ENCODE measurements at places on chromosomes 2 and 18.
A peak's percentile ranks its signal among the peaks of the same experiment; 100 is the strongest.

GRCh38 chr18:37778417-37779165, 213.0 kb upstream of the CELF4 start:
- DNase-seq = no peak

- DNase-seq = no peak
These were observed 91.5 kb upstream of the PARD3B start for GRCh38 chr2:204453730-204454167.

- no peak for DNase-seq
These were observed 35.1 kb downstream of the DCDC2C start for GRCh38 chr2:3738454-3738853.

GRCh38 chr2:150346806-150347205, 140.7 kb downstream of the RND3 start:
- DNase-seq = no peak

GRCh38 chr2:83016343-83017110, 1442.6 kb downstream of the SUCLG1 start:
- DNase-seq = no peak

DNA sequence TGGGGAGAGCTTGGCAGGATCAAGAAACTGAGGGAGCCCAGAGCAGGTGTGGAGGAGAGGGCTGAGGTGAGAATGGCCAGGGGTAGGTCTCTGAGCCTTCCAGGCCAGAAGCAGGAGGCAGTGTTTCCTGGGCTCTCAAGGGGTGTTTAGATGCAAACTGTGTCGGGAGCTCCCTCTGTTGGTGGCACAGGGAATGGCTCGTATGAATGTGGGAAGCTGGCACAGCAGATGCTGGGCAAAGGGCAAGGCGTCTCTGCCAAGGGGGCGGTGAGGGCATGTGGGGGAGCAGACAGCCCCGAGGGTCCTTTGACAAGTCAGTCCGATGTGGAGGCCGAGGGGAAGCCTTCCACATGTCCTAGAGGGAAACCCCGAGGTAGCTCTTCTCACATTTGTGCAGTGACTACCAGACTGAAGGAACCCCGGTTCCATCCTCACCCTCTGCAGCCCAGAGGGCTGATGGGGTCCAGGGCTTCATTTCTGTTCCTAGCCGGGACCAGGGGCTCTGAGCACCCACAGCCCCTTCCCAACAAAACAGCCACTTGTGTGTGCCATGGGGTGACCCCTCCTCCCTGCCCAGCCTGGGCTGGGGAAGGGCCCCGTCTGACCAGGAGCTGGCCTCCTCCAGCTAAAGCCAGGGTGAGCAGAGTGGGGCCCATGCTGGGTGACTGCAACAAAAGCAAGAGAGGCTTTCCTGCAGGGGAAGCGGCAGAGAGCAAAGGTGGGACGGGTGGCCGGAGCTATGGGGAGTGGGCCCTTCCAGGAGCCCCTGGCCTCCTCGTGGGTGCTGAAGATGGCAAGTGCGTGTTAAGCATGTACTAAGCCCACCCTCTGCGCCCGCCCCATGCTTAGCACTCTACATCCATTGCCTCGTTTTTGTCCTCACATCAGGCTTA, 103.4 kb downstream of the SEPTIN10 start:
- DNase-seq = peak; percentile 72

DNA sequence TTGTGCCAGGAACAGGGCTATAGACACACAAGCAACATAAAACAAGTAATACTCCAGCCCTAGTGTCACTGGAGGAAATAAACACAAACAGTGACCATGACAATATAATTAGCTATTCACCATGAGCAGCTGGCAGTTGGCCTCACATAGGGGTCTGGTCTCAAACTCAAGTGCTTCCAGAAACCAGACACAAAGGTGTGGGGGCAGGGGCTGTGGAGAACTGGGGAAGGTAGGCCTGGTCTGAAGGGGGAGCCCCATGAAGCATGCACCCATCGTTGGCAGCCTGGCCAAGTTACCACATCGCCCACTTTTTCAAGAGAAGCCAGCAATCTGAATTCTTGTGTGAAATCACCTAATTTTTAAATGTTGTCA, 49.5 kb upstream of the SP3 start:
- DNase-seq = no peak

- DNase-seq = no peak
These were observed 23.6 kb downstream of the CPO start for GRCh38 chr2:206962966-206963365.

GRCh38 chr2:102111823-102112222, 30.7 kb upstream of the IL1R1 start:
- no peak for DNase-seq

- DNase-seq = no peak
These were observed 208.3 kb downstream of the EIPR1 start for GRCh38 chr2:3169106-3169870.

- no peak for DNase-seq
These were observed 108.3 kb downstream of the ATL2 start for GRCh38 chr2:38268691-38269327.

GRCh38 chr2:38390947-38391346, 13.9 kb upstream of the ATL2 start:
- no peak for DNase-seq

DNA sequence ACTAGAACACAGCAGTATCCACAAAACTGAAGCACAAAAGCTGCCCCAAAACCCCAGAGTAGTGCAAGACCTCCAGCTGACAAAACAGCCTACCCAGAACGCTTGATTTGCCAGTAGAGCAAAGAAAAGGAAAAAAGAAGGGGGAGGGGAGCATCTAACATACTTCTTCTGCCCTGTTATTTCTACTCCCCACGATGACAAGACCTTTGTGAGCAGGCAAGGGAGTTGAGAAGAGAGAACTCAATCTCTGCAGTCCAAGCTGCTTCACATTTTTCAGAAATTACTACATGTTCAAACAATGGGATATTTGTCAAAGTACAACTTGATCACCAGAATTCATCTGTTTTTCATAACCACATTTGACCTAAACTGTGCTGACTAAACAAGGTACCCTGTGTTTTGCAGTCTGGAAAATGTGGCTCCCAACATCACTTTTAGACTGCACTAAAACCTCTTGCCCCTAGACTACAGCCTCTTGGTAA, 286.7 kb downstream of the EXOC6B start:
- DNase-seq = no peak

DNA sequence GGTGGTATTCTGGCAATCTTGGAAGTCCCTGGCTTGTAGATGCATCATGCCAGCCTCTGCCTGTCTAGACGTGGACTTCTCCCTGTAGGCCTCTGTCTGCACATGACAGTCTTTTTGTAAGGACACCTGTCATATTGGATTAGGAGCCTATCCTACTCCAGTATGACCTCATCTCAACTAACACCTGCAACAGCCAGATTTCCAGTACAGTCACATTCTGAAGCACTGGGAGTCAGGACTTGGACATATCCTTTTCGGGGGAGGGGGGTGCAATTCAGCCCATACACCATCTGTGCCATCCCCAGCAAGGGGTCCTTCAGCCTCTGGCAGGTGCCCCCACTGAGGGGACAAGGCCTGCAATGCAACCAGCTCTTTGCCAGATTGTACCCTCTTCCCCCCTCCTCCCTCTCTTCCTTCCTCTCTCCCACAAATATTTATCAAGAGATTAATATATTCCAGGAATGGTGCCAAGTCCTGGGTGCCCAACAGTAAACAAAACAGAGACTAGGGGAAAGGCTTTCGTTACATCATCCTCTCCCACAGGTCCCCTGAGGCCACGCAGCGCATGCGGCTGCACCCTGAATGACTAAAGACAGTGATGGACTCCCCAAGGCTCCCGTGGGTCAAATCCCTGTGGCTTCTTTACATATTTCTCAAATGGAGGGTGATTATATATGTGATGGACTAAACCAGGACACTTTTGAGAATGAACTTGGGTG, 20.5 kb upstream of the MYCN start:
- no peak for DNase-seq

DNA sequence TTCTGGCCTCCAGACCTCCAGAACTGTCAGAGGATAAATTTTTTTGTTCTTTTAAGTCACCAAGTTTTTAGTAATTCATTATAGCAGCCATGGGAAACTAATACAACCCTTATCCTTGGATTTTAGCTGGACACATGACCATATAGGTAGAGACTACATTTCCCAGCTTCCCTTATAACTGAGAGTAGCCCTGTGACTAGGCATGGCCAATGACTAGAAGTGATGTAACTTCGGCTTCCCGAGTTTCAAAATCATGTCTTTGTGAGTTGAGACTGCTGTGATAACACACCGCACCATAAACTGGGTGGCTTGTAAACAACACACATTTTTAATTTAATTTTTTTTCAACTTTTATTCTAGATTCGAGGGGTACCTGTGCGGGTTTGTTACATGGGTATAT, 134.0 kb upstream of the SERTAD2 start:
- DNase-seq = no peak

GRCh38 chr2:212426637-212427412, 111.8 kb downstream of the ERBB4 start:
- DNase-seq = no peak

GRCh38 chr18:41647914-41648313, 307.1 kb upstream of the PIK3C3 start:
- DNase-seq = no peak

GRCh38 chr18:63339920-63340484, 20.4 kb upstream of the BCL2 start:
- peak; percentile 38 for DNase-seq

DNA sequence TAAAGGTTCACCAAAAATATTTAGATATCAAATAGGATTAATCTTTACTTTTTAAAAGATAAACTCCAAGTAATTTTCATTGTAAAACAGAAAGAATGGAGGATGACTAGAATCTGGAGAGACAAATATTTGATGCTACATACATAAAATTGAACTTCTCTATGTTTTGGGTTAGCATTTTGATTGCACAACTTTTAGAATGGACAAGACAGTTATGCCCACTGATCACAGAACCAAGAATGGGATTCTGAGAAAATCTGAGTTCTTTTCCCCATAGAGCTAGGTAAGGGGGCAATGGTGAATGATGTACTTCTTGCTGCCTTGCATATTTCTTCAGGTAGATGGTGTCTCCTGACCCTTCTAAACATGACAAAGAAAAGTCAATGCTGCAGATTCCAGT, 191.2 kb upstream of the ZEB2 start:
- DNase-seq = no peak

GRCh38 chr2:151670346-151670745, 63.9 kb downstream of the NEB start:
- no peak for DNase-seq

DNA sequence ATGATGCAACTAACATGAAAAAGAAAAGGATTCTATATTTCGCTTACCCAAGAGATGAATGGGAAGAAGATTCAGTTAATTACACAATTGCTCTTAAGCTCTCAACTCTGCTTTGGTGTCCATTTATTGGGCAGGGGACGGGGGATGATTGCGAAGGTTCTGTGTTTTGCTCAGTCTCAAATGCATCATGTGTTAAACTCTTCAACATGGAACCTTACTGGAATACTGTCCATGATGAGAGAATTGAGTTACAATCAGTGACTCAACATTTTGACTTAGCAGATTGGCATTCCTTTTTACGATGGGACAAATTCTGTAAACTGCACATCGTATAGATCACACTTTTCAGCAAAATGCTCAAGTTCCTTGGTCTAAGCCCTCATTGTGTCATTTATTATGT, 135.6 kb downstream of the RBMS1 start:
- DNase-seq = no peak

DNA sequence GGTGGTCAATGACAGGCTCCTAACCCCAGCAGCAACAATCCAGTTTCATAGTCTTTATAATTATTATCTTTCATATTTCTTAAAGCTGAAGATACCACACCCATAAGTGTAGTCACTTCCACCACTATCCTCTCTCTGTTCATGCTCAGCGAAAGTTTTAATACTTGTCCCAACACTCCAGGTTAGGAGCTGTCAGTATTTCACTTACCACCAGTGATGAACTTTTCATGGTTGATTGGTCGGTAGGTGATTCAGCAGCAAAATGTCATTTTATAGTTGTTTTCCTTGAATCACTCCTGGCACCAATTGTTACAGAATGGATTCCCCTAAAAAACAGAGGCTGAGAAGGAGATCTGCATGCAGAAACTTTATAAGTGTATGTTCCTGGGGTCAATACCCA, 324.9 kb downstream of the CCDC85A start:
- no peak for DNase-seq

All from CD4-positive, alpha-beta T cell treated with Interleukin-1 beta for 1 hour (primary cell).